ENCODE measurements at places on chromosomes 6 and 20.

DNA sequence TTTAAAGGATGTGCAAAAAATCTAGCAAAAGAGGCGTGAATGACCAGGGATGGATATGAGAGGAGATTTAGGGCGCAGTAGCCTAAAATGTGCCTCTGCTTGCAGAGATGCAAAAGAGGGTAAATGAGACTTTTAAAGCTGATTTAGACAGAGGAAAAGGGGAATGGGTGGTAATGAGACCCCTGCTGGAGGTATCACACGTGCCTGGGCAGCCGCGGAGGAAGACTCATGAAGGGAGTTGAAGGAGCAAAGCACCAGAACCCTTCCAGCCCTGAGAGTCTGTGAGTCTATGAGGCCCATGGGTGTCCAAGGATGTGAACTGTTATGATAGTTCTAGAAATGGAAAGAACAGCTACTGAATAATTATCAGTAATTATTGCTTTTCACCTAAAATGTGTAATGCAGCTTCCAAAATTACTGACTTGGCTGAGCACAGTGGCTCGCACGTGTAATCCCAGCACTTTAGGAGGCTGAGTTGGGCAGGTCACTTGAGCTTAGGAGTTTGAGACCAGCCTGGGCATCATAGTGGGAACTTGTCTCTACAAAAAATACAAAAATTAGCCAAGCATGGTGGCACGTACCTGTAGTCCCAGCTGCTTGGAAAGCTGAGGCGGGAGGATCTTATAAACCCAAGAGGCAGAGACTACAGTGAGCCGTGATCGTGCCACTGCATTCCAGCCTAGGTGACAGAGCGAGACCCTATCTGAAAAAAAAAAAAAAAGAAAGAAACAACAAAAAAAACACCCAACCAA lies 38.2 kb upstream of the TIAM2 start:
- DNase-seq, result no peak

DNA sequence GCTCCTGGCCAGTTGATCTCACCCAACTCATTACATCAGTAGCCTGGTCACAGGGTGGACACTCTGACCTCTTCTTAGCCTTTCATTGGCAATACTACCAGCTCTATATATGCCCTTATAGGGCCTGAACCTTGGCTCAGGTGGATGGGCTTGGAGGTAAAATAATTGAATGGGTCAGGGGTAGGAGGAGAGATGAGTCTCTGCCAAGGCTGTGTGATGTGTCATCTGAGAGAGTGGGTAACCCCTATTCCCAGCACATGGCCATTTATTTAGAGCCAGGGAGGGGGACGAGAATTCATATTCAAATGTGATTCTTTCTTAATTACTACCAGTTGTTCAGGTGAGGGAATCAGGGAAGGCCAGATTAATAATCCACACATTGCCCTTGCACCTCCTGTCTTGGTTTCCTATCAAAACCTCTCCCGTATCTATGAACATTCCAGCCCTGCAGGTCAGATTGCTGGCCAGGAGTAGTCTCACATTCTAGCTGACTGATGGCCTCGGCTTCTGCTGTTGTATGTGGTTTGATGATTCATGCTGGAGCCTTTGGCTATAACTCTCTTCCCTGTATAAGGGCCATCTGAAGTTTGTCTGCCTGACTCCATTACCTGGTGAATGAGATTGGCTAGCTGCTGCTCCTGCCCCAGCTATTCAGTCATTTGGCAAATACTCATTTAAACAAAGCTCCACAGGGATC lies 13.4 kb downstream of the C20orf173 start:
- DNase-seq, result no peak

- no peak for DNase-seq
Observed at GRCh38 chr6:33950472-33950881, 146.7 kb upstream of the MLN start.

- no peak for DNase-seq
Observed at GRCh38 chr20:31681769-31682168, 40.9 kb downstream of the BCL2L1 start.

- DNase-seq, result no peak
Observed at GRCh38 chr6:51398793-51399192, 580.1 kb downstream of the TFAP2B start.

GRCh38 chr6:20708367-20709124 lies 174.3 kb downstream of the CDKAL1 start:
- no peak for DNase-seq

DNA sequence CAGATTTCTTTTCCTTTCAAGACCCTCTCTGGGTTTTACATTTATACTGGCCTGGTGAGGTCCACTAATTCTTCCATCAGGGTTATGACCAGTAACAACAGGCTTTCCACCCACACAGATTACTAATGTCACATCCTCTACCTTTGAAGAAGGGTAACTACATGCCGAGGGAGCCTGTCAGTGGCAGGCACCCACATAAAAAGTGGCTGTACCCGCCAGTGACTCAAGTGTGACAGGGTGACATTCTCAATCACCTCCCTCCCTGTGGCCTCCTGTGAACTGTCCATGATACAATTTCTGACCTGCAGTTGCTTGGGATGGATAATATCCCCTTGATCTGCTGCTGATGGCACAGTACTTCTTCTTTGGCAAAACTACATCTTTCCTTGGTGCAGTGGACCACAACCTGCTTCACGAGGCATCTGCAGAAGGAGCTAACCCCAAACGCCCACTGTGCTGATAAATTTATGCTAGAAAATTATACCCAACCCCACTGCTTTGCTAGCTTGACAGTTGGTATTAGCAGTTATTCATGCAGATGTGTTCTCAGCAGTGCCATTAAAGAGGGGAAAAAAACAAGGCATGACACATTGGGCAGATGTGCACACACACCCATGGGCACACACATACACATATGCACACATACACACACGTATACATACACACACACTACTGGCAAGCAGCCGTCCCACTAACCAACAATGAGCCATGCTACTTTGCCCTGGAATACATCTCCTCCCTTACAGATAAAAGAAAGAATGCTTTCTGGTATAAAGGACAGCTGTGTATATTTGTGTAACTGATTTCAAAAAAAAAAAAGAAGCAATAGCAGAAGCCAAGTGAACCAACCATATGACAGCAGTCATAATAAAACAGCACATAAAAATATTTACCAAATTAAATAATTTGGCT lies 20.8 kb downstream of the GFOD1 start:
- DNase-seq, result no peak

DNA sequence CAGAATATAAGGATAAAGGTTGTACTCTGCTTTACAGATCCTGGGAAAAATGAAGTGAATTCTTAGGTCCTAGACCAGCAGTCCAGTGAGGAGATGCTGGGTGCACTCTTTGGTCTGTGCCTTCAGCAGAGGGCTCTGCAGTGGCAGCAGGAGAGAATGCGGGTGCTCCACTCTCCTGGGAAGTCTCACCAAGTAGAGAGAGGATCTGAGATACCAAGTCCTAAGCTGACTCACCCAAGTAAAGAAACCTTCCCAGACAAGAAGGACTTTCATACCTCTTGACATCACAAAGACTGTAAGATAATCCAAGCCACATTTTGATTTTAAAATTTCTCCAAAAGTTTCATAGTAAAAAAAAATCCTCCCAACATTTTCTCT lies 116.9 kb upstream of the EMILIN3 start:
- DNase-seq, result no peak

GRCh38 chr20:24783631-24784492 lies 165.2 kb upstream of the CST7 start:
- DNase-seq, result no peak

DNA sequence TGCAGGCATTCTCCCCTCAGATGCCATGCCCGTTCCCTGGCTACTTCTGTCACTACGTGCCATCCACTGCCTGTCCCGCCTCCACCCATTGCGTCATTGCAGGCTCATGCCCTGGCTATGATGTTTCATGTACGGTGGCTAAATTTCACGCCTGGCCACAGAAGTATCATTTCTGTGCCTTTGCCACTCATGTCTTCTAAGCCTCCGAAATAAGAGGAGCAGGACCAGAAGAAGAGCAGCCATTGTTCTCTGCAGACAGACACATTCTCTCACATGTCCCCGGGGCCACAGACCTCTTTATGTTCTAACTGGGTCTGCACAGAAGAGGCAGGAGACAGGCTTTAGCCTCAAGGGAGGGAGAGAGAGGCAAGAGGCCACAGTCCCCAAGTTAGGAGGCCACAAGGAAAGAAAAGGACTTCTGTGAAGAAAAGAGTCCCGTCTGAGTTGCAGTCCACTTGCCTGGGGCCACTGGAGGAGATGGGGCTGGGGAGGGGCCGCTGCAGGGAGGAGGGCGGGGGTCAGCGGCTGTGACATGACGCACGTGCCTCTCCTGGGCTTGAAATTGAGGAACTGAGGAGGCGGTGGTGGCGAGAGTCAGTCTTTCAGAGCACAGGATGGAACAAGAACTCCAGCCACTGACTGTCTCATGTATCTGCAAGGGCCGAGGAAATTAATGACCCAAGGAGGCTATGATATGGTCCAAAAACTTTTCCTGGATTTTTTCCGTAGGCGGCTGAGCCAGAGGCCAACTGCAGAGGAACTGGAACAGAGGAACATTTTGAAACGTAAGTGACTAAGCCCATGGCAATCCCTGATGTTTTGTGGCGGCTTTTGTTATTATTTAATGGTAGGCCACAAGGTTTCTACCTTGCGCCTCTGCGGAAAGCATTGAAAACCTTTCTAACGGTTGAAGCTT lies 55.9 kb downstream of the TBC1D7 start:
- no peak for DNase-seq

GRCh38 chr20:33377366-33377765 lies 24.0 kb downstream of the CDK5RAP1 start:
- DNase-seq, result no peak

DNA sequence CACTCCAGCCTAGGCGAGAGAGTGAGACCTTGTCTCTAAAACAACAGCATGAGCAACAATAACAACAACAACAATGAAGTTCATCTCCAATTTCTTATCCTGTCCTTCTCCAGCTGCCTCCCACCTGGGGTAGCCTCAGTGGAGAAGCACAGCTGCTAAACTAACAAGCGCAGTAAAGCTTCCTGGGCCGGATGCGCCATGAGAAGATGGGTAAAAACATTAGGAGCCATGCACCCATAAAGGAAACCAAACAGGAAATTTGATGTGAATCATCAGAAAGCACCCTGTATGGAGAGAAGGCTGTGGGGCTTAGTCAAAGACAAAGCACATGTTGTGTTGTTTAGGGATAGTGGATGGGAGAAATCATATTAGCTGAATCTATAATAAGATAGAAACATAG lies 61.1 kb upstream of the CCN6 start:
- DNase-seq, result no peak

DNA sequence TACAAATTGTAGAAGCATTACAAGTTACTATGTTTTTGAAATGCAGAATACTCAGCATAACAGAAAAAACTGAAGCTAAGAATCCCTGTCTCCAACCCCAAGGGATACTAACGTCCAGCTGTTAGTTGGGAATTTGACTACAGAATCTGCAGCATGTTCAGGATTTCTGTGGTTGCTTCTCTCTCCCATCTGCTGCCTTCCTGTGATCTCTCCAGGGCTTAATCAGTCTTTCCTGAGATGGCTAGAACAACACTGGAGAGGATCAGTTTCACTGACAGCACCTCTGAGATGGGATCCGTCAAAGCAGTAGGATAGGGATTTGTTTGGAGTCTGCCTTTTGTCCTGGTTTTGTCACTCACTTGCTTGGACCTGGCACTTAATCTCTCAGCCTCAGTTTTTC lies 73.3 kb upstream of the NUP153 start:
- DNase-seq, result no peak

GRCh38 chr6:52499026-52499425 lies 77.8 kb downstream of the TRAM2 start:
- peak; percentile 17 for DNase-seq

DNA sequence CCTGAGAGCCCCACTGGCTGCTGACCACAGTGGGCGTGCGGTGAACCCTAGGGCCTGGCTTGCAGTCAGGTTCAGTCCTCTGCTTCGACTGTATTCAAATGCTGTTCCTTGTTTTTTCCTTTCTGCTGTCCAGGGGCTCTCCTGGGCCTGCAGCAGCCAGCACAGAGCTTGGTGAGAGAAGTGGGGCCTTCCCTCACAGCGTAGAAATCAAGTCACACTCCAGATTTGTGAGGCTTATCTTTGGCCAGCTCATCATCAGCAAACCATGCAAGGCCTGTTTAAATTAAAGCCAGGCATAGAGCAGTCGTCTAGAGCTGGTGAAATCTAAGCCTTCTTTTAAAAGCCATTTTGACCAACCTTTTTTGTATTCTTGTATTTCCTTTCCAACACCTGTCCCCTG lies 8.4 kb downstream of the FAM120B start:
- DNase-seq, result no peak

DNA sequence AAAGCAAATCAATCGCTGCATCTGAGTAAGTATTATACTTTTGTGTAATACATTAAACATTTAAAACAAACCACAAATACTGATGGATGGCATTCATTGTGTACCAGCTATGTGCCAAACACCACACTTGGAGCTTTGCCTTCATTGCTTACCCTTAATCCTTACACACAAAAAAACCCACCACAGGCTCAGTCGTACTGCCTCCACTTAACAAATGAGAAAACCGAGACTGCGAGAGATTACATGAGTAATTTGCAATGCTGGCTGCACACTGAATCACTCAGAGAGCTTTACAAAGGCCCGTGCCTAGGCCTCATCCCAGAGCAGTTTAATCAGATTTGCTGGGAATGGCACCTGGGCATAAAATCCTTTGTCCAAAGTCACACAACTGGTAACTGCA lies 130.5 kb downstream of the EDN1 start:
- DNase-seq, result no peak

- no peak for DNase-seq
Observed at GRCh38 chr6:124747349-124747748, 214.9 kb upstream of the RNF217 start.

DNA sequence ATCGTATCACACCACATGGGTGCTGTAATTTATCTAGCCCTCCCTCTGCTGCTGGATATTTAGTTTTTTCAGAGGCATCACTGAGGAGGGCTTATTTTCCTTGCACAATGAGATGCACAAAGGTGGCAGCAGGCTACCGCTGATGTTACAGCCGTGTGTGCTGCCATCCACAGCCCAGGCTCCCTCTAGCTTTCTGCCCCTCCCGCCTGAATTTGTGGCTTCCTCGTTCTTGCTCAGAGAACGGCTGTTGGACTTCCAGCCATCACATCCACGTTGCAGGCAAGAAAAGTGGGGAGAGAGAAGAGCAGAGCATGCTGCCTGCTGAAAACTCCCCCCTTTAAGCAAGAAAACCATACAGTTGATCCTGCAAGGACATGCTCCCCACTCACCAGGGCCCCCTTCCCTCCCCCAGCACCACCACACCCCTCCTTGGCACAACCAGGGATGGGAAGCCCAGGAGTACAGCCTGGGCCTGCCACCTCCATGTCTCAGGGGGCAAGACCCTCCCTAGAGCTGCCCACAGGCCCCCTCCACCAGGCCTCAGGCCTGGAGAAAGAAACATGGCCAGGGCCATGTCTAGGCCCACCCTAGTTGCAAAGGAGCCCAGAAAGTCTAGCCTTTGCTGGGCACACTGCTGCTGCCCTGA lies 102.6 kb downstream of the MRPL14 start:
- no peak for DNase-seq

DNA sequence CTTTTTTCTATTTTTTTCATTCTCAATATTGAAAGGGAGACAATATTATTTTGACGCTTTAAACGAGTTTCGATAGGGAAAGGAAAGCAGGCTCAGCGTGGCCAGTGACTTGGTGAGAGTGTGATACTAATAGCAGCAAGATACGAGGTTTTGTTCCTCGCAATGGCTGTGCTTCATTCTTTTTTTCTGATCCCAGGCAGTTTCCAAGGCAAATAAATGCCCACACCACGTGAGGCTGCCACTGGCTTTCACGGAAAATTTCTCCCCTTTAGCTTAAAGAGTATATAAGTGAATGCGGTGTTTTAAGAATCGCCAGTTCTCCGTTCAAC lies 196.4 kb upstream of the ZNF184 start:
- no peak for DNase-seq

GRCh38 chr6:32809171-32809570 lies 7.6 kb downstream of the HLA-DOB start:
- DNase-seq, result no peak

- DNase-seq, result peak; percentile 91
Observed at GRCh38 chr6:52517502-52518278, 59.2 kb downstream of the TRAM2 start.
